C1 segment of cervical spinal cord (tissue), 14 donors: ENCODE measurements at places on chromosomes 6 and 20.

- no peak for DNase-seq
Measured at GRCh38 chr6:161235776-161236633, 37.9 kb downstream of the AGPAT4 start.

- no peak for DNase-seq
Measured at GRCh38 chr20:9516234-9516871, 2.0 kb downstream of the LAMP5 start.

DNA sequence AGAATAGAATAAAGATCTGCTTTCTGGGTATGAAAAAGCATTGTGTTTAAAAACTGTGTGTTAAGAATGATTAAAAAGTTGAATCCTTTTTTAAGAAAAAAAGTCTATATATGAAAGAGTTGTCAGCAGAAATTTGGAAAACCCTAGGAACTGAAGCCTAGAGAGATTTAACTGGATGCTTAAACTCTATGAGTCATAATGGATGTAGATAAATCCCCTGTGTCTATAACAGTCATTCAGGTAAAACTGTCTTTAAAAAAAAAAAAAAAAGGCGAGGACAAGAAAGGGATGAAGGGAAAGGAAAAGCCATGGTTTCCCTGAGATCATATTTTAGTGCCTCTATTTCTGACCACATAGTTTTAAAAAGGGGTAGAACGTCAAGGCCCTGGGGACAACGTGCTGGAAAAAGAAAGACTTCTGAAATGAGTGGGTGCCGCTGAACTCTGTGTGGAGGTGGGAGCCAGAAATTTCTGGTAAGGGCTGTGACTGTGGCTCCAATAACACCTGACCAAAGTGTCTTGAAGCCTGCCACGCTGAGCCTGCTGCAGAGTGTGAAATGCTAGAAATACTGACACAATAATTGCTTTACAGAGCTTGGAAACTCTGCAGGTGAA, 302.6 kb upstream of the ARID1B start:
- DNase-seq, result no peak

- DNase-seq, result no peak
Measured at GRCh38 chr6:130143709-130144108, 79.0 kb downstream of the SAMD3 start.

- no peak for DNase-seq
Measured at GRCh38 chr20:38296433-38296832, 7.5 kb upstream of the BPI start.

- no peak for DNase-seq
Measured at GRCh38 chr20:8406391-8406790, 274.3 kb downstream of the PLCB1 start.

- no peak for DNase-seq
Measured at GRCh38 chr20:61627791-61628415, 375.8 kb downstream of the CDH4 start.

DNA sequence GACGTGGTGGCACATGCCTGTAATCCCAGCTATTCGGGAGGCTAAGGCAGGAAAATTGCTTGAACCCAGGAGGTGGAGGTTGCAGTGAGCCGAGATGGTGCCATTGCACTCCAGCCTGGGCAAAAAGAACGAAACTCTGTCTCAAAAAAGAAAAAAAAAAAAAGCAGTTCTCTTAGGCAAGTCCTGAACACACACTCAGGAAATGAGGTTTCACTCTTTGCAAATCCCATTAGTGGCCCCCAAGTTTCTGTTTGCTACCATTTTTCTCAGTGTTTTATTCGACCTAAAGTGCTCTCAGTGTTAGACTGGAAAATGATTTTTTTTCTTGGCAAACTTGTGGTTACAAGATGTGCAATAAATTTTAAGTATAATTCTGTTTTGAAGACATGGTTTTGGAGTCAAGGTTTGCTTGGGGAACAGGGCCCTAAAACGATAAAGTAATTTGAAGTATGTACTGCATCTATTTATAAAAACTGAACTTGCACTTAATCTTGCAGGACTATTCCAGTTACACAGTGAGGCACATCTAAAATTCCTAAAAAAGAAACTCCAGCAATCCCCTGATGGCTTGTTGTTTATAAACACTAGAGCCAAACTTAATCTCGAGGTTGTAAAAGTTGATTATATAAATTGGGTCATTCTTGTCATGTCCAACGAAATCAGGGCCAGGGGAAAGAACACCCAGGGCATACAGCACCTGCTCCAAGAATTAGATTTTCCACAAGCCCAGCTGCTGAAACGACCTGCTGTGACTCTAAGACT, 42.6 kb downstream of the MAP1LC3A start:
- no peak for DNase-seq

- no peak for DNase-seq
Measured at GRCh38 chr6:70303034-70303525, at the start of gene COL9A1. COL9A1 (minus strand) TSS chr6:70303084; CDS start chr6:70302924, 160 bp downstream.

DNA sequence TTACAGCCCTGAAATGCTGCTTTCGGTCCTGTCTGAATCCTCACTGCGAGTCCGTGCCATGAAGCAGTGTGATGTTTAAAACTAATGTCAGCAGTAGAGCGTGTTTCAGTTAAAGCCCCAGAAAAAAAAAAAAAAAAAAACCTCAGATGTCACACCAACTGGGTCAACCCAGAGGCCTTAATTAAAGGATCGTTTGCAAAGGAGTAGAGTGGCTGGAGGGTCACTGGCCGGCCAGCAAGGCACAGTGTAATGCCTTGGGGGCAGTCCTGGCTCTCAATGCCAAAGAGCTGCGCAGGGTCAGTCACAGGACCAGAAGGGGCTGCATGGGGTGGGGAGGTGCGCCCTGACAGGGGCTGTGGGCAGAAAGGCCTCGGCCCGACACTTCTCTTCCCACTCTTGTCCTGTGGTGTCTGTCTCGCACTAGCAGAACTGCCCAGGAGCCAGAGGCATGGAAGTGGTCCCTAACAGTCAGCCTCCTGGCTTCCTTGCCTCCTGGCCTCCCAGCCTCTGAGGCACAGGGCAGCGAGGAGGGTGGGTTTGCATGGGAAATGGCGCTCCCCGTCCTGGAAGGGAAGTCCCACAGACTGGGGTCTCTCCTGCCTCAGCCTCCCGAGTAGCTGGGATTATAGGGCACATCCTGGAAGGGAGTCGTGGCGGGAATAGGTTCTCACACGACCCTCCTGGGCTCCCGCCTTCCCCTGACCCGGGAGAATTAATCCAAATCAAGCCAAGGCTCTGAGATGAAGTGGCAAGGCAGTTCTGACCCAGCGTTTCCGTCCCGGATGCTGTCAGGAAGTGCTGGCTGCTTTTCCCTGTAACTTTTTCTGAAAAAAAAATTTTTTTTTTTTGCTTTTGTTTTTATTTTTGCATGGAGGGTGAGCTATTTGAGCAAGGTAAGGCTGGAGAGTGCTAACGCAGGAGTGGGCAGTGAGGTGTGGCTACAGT, 53.7 kb upstream of the MPC1 start:
- no peak for DNase-seq

GRCh38 chr6:147132889-147133288, 71.3 kb upstream of the STXBP5 start:
- no peak for DNase-seq

DNA sequence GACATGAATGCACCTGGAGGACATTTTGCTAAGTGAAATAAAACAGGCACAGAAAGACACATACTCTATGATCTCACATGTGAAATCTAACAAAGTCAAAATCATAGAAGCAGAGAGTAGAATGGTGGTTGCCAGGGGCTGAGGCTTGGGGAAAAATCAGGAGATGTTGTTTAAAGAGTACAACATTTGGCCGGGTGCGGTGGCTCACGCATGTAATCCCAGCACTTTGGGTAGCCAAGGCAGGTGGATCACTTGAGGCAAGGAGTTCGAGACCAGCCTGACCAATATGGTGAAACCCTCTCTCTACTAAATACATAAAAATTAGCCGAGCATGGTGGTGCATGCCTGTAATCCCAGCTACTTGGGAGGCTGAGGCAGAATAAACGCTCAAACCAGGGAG, 26.0 kb upstream of the LOC128125822 start:
- DNase-seq, result no peak

GRCh38 chr6:137975188-137975940, 108.3 kb downstream of the TNFAIP3 start:
- DNase-seq, result no peak

- DNase-seq, result peak; percentile 66
Measured at GRCh38 chr6:39361657-39362486, 39.4 kb upstream of the KCNK16 start.

DNA sequence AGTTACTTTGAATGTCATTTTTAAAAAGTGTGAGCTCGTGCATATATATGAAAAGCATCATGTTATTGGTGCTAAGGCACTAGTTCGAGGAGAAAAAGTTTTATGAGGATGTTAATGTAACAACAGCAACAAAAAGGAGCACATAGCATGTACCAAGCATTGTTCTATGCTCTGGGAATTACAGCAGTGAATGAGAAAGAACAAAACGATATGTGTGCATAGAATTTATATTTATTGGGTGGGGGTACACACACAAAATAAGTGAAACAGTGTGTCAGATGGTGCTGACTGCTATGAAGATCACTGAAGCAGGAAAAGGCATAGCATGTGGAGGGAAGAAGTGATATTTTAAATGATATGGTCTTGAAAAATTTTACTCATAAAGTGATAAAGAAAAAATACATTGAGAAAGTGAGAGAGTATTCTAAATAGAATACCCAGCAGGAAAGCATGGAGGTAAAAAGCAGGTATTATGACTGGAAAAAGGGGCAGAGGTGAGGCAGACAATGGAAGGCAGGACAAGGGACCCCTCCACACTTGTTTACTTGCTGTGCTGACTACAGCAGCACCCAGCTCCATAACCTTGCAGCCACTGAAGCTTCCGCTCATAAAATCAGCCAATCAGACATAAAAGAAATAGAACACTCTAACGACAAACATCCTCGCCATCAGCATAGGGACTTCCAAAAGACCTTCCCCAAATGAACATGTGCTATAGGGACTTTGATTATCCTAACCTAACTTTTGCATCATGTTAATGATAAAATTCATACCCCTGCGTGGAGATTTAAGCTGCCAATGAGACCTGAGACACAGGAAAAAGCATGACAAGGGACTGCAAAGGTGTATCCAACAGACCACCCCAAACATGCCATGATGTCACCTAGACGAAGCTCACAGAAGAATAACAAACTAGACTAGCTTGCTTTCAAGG, 119.9 kb downstream of the HFE start:
- DNase-seq, result no peak

DNA sequence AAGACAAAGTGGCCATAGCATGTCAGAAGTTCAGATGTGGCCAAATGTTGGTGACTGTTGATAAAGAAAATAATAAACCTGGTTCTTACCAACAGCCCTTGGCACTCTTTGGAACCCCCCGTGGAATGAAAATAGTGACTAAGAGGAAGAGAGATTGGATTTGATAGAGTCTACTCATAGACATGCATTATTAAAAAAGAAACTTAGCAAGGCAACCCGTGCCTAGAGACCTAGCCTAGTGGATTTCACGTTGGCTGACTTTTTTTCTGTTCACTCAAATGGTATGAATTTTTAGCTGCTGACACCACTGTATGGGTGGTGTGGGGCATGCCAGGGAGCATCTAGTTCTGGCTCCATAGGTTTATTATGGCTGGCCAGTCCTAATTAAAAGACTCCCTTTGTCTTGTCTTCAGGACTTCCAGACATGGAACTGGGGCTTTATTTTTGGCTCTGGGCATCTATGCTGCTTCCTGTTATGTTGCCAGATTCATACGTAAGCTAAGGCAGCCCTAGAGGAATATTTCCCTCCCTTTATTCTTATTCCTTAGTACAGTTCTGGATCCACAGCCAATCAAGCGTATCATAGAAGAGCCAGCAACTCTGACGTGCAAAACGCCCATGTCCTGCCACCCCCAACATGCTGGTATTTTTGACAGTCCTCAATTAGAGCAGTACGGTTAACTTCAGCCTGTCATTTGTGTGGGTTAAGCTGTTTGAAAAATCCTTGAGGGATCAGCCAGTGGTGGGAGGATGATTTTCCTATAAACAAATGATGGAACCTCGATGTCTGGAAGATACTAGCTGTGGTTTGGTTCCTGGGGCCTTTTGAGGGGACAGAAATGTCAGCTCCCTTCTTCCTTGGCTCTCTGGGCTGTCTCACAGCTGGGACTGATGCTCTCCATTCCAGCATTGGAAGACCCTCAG, 127.5 kb downstream of the ISM1 start:
- DNase-seq, result no peak

- no peak for DNase-seq
Measured at GRCh38 chr20:4183361-4183760, 168.0 kb upstream of the RNF24 start.

DNA sequence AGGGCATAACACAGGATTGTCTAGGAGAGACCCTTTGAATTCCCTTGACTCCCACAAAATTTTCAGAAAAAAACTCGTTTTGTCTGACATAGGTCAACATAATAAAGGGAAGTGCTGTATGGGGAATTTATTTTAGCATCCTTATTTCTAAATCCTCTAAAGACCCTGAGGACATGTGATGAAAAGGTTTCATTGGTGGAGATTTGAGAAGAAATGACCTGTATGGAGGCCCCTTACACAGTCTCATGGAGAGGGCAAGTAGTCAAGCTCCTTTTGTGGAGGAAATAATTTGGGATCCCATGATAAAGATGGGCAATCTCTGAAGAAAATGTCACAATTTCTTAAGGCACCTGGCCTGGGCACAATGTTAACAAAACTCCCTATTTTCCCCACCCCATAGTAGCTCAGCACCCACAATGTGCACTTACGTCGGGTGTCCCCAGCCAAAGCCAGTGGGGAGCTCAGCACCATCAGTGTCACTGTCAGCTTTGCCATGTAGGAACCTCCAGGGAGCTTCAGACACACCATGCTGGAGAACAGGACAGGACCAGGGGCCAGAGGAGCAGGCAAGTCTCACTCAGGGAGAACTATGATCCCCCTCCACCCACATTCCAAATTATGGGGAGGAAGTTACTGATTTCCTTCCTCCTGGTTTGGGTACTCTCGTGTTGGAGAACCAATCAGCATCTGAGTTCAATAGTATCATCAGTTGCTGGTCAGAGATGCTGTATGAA, at the start of gene HLA-DRB5:
Gene HLA-DRB5, minus strand, starts transcription at position 591 of the 734 bp plus-strand sequence. Its CDS starts 63 bp downstream, at position 528.
- DNase-seq, result no peak

GRCh38 chr20:14544688-14545087, 207.3 kb upstream of the FLRT3 start:
- DNase-seq, result no peak

GRCh38 chr6:130624046-130624445, 203.2 kb upstream of the SMLR1 start:
- DNase-seq, result no peak

- DNase-seq, result no peak
Measured at GRCh38 chr6:14838133-14838583, 407.7 kb upstream of the JARID2 start.

DNA sequence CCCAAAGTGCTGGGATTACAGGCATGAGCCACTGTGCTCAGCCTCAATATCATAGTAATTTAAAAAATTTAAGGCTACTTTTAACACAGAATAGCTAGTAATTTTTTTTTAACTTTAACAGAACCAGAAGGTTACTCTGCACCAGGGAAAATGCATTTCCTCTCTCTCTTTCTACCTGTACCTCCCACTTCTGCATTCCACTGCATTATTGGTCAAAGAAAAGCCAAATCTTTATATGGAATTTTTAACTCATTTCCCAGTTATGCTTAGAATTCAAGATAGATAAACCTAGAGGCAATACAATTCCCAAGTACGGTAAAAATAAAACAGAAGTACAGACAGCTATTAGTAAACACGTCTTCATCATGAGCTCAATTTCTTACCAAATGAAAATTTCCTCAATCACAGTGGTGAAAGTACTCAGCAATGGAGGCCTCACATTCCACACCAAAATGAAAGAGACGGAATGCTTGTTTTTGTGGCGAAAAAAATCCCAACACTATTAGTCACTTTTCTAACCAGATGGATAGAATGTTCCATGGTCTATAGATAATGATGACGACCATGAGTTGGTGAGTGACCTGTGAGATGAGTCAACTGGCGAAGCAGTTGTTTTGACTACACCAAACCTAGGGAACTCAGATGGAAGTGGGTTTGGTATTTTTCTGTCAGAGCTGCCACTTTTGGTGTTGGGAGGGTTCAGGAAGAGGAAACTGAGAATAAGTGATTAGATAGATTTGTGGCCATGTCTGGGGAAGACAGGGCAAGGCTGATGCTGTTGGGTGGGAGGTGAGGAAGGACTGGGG, 104.7 kb upstream of the SGK1 start:
- DNase-seq, result no peak
